ENCODE measurements at places on chromosomes 6 and 20. TPM values are rescaled to one million over a fixed set of nuclear protein-coding genes. Genes with fewer than 3 reads are reported as not detected.

GRCh38 chr6:3627956-3628835 is 123.3 kb downstream of the PXDC1 start:
- DNase-seq, result no peak

DNA sequence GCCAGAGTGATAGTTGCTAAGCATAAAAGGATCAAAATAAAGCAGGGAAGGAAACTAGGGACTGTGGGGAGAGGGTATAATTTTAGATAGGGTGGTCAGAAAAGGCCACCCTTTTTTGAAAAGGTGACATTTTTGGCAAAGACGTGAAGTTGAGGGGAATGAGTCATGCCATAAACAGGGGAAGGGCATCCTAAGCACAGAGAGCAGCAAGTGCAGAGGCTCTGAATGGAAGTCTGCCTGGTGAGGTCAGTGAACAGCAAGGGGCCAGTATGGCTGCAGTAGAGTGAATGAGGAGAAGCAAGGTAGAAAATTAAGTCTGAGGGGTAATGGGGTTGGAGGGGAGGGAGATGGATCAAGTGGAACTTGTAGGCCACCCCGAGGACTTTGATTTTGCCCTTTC is 2.4 kb downstream of the KLC4 start:
- no peak for DNase-seq

Gene PLCB1
- 6.0 TPM for total RNA-seq

Gene OR2H1
- total RNA-seq, result not detected

- DNase-seq, result no peak
Measured at GRCh38 chr6:158661156-158661685, 11.4 kb downstream of the SYTL3 start.

DNA sequence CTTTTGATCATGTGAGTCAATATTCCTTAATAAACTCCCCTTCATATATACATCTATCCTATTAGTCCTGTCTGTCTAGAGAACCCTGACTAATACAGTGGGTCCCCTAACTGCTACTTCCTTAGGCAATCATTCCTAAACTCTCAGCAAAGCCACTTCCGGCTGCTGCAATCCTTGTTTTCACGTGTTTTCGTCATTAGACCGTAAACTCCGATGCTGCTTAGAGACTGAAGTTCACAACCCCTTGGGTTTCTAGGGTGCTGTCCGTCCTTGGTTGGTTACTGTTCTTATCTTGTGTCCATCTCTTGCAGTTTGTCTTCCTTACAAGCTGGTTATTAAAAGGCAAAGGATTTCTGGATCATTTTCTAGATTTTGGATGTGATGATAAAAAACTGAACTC is 106.4 kb downstream of the GMPR start:
- no peak for DNase-seq

Data from Calu3 (cell line).